Brain (organoid and tissue), 16 donors: ENCODE measurements at places on chromosomes 1 and 21. TPM values are rescaled to one million over a fixed set of nuclear protein-coding genes. Genes with fewer than 3 reads are reported as not detected.
A peak's percentile ranks its signal among the peaks of the same experiment; 100 is the strongest.

The CHAF1B gene
- polyA plus RNA-seq: 15.1 TPM

The SLFNL1 gene
- 0.27 TPM for polyA plus RNA-seq

The MECR gene
- polyA plus RNA-seq: 31.1 TPM

The ACKR1 gene
- polyA plus RNA-seq: 10.7 TPM

The ISG20L2 gene
- 41.5 TPM for polyA plus RNA-seq

The ZNF648 gene
- not detected for polyA plus RNA-seq

The RNF187 gene
- 531 TPM for polyA plus RNA-seq

The ACTL8 gene
- not detected for polyA plus RNA-seq

DNA sequence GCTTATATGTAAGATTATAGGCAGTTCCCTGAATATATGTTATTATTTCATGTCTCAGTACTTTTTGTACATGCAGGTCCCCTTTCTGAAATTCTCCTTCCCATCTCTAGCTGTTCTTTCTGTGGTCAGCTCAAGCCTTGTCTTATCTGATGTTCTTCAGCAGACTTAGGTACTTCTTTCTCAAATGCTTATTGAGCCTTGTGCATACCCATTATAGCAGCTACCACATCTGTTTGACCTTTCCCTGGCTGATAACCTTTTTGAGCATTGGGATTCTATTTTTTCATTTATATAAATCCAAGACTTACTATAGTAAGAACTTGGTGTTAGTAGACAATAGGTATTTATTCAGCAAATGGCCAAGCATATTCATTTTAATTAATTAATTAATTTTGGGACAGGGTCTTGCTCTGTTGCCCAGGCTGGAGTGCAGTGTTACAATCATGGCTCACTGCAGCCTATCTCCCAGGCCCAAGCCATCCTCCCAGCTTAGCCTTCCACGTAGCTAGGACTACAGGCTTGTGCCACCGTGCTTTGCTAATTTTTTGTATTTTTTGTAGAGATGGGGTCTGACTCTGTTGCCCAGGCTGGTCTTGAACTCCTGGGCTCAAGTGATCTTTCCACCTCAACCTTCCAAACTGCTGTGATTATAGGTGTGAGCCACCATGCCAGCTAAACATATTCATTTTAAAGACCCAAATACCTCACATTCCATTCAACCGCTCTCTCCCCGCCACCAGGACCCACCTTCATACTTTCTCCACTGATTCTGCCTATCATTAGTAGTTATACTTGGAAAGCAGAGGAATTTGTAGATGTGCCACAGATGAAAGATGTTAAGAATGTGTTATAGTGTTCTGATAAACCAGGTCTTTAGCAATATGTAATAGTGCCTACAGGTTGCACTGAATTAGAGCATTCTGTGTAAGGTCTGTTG is 16.7 kb downstream of the TIPRL start:
- DNase-seq: no peak

DNA sequence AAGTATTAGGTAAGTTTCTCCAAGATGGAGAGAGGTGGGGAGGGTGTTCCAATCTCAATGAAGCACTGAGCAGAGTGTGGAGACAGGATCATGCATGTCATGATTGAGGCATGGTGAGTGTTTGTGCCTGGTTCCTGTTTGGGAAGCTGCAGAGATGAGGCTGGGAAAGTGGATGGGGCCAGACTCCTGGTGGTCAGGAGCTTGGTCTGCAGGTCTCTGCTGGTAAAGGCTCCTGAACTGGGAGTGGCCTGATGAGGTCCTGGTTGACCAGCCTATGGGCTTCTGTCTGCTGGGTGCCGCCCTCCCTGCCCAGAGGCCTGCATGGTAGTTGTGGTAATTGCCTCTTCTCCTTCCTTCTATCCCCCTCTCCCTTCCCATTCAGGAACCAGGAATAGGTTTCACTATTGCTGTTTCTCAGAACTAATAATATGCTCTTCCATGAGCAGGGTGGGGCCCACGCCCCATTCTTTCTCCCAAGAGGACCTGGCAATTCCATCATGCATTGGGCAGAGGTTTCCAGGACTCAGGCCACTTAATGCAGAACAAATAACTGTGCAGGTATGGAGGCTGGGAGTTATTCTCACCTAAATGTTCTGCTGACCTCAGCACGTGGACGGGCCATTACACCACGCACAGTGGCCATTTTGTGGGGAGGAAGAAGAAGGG is 24.5 kb downstream of the PROK1 start:
- no peak for DNase-seq

DNA sequence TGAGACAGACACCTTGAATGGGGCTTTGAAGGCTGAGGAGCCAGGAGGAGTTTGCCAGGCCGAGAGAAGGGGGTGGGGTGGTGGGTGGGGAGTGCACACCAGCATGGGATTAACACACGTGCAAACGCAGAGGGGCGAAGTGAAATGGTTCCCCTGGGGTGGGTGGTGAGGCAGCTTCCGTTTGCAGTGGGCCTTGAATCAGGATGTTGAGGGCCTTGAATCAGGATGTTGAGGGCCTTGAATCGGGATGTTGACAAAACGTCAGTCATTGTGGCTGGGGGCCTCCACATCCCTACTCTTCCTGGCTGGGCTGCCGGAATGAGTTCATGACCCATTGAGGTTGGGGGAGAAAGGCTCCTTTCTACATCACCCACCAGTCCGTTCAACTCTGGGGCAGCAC is 16.6 kb downstream of the LDLRAP1 start:
- no peak for DNase-seq

- no peak for DNase-seq
Measured at GRCh38 chr1:206133751-206134415, 16.7 kb upstream of the AVPR1B start.

DNA sequence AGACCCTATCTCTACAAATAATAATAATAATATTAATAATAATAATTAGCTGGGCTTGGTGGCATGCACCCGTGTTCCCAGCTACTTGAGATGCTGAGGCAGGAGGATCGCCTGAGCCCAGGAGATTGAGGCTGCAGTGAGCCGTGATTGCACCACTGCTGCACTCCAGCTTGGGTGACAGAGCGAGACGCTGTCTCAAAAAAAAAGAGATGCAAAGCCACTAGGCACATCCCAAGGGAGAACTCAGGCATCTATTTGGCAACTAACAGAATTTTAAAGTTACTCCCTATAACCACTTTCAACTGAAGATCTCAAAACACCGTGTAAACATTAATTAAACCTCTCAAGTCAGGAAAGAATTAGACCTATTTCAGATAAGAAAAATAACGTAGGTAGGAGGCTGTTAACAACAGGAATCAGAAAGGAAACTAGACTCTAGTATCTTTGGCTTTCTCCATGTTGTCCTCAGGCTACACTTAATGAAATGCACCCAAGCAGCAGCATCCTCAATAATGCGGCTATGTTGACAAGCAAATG is 3.7 kb downstream of the RNF19B start:
- DNase-seq: no peak

DNA sequence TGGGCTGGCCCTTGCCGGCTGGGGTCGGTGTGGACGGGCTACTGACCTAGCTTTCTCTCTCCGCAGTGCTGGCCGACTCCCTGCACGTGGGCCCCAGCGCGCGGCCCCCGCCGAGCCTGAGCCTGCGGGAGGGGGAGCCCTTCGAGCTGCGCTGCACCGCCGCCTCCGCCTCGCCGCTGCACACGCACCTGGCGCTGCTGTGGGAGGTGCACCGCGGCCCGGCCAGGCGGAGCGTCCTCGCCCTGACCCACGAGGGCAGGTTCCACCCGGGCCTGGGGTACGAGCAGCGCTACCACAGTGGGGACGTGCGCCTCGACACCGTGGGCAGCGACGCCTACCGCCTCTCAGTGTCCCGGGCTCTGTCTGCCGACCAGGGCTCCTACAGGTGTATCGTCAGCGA is 34.9 kb downstream of the PTGFRN start:
- no peak for DNase-seq

- no peak for DNase-seq
Measured at GRCh38 chr1:183480971-183481441, 8.7 kb downstream of the SMG7 start.

- no peak for DNase-seq
Measured at GRCh38 chr21:46095814-46096595, 1.9 kb upstream of the COL6A2 start.

GRCh38 chr1:21514245-21514644 is 5.0 kb downstream of the ALPL start:
- no peak for DNase-seq

DNA sequence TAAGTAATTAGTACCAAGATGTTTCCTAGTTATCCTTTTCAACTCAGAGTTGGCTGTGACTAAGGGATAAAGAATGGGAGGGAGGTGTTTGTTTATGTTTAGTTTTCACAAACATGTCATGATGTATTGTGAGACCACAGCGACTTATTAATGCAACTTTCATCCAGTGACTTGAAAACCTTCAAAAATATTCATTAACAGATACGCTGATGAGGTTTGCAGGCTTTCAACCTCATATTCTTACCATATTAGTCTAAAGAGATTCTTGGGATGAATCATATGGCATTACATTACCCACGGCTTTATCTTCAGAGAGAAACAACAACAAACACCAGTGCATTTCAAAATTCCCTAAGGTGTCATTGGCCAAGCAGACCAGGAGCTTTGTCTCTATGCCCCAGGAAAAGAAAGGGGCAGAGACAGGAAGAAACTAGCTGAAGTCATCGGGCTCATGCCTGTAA is 36.4 kb downstream of the PALMD start:
- no peak for DNase-seq

- DNase-seq: no peak
Measured at GRCh38 chr21:32613436-32614043, 1.4 kb upstream of the CFAP298 start.

- DNase-seq: no peak
Measured at GRCh38 chr1:109131059-109131458, 17.1 kb downstream of the ELAPOR1 start.

DNA sequence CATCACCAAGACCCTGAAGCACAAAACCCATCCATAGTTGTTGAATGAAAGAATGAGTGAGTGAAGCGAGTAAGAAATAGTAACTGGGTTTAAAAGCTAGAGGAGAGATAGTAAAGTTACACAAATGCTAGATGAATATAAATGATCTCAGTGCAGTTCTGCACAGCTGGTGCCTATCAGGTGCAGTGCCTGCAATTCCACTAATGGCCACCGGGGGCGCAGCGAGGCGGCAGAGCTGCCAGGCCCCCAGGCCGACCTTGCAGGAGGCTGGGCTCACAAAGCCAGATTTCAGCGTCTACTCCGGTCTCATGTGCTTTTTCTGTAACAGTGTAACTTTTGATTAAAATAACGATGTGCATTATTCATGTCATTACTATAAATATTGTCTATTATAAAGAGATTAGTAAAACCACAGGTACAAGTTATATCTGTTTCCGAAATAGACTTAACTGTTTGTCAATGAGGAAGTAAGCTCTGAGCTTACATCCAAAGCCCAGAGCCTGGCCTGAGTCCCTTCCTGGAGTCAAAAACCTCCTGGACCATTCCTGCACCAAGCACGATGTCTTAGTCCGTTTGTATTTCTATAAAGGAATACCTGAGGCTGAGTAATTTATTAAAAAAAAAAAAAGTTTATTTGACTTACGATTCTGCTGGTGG is 477.6 kb downstream of the NPHP4 start:
- DNase-seq: peak; percentile 86

DNA sequence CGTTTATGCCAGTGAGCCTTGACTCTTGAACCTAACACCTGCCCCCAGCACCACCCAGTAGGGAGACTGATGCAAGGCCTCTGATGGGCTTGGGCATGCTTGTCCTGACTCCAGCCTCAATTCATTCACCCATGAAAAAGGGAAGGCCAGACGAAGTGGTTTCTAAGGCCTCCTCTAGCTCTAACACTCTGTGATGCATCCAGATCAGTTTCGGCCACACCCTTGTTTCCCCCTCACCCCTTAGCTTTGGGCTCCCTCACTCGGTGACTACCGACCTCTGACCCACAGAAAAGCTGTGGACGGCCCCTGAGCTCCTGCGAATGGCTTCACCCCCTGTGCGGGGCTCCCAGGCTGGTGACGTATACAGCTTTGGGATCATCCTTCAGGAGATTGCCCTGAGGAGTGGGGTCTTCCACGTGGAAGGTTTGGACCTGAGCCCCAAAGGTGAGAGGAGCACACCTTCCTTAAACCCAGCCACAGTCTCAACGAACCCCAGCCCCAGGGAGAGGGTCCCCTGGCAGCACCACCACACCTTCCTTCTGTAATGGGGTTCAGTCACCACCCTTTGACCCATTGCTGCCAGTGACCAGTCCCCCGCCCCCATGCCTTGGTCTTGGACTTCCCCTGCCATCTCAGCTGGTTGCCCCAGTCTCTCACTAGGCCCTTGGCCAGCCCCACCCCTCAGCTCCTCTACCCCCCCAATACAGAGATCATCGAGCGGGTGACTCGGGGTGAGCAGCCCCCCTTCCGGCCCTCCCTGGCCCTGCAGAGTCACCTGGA is 9.0 kb downstream of the NPR1 start:
- DNase-seq: no peak

- DNase-seq: no peak
Measured at GRCh38 chr1:46133181-46133658, 791 bp upstream of the PIK3R3 start.

- DNase-seq: no peak
Measured at GRCh38 chr1:173241528-173242347, 34.6 kb upstream of the TNFSF4 start.

DNA sequence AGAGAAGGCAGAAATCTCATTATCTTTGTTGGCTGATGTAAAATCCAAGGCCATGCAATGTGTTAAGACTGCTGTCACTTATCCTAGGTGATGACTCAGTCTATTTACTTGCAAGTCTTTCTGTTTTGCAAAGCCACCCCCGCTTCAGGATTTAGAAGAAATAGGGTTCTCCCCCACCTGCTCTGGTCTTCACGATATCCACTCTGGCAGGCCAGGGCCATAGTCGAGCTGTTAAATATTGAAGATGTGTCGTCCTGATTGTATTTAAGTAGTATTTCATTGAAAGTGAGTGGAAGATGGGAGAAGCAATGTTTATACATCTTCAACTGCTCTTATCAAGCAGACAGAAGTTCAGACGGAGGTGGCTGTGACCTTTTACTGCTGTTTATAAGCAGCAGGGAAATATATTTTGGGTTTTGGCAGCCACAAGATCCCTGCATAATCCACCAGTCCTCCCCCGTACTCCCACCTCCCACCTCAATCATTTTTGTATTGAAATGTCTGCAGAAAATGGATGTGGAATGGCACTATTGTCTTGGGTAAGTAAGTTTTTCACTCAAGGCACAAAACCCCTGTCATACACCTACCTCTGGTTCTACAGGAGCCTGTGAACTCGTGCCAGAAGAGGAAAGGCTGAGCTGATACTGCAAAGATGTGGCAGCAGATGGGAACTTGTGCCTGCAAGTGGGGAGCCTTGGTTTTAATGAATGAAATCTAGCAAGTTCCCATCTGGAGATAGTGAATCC is 117.4 kb downstream of the MRPS6 start:
- no peak for DNase-seq

GRCh38 chr1:19360016-19360415 is 47.9 kb downstream of the SLC66A1 start:
- DNase-seq: no peak

DNA sequence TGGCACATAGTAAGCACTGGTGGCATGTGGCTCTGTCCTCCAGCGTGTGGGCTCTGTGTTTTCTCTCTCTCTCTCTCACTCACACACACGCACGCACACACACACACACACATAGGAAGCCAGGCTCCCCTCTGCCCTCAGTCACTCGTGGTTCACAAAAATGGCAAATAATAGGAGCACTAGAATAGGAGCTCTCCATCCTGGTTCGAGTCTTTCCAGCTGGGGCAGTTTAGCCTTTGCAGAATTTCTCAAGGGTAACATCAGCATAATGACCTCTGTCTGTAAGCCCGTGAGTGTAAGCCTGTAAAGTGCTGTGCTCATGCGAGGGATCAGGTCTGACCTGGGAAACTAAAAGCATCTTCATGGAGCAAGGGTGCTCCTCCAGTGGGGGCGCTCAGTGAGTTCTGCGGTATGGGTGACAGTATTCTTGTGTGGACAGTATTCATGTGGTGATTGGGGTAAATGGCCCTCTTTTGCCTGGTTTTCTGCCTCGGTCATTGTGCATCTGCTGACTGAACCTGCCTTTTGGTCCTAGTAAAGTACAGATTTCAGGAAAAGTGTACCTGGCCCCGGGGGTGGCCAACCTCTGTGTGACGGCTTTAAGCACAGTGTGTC is 842 bp upstream of the ZC3H12A start:
- DNase-seq: no peak
